ENCODE measurements at places on chromosomes 12 and 14.

- DNase-seq: no peak
Observed at GRCh38 chr12:59823567-59823966, 227.7 kb downstream of the SLC16A7 start.

GRCh38 chr14:99841436-99842071 is 48.3 kb downstream of the EML1 start:
- DNase-seq: no peak

GRCh38 chr12:53560912-53561589 is 53.8 kb upstream of the NPFF start:
- no peak for DNase-seq

- DNase-seq: no peak
Observed at GRCh38 chr12:107759410-107759809, 1.5 kb downstream of the PRDM4 start.

DNA sequence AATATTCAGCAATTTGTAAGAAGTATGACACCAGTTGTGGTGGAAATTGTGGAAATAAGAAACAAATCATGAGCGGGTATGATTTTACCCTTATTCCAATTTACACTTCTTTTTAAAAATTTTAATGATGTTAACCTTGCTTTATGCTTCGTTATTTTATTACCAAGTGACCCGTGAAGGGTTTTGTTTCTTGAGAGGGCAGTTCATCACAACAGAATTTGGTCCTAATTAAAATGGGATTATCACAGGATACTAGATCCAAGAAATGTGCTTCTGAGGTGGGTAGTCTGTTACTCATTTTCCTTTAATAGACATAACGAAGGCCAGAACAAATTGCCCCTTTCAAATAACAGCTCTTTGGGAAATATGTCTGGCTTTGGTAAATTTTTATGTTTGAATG is 25.5 kb upstream of the RASSF8 start:
- no peak for DNase-seq

DNA sequence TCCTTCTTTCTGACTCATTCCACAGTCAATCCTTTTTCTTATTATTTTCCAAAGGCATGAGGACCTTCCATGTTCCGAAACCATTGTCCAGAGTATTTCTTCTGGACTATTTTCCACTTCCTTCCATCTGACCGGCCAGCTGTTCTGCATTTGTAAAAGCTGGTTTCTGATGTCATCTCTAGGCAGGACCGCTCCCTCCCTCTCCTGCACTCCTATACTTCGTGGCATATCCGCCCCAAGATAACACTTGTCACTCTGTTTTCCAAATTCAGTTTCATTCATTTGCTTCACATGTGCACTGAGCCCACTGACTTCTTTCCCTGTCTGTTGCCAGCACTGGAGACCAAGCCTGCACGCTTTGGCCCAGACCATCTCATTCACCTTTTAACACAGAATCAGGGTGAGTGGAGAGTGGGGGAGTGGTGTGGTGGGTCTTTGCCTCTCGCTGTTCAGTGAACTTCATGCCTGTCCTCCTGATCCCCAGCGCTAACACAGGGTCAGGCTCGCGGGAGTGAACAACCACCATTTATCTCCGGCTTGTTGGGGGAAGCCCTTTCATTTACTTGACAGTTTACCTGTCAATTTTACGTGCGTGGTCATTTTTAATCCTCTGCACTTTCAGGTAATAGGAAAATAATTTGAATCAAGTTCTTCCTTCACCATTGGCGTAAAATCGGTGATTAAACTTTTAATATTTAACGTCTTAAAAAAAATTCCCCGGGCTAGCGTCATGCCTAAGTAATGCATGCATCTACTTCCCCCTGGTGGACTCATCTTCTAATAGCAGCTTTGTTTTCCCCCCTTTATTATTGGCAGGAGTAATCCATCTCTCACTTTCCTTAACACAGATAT is 52.5 kb downstream of the C12orf75 start:
- DNase-seq: peak; percentile 68

DNA sequence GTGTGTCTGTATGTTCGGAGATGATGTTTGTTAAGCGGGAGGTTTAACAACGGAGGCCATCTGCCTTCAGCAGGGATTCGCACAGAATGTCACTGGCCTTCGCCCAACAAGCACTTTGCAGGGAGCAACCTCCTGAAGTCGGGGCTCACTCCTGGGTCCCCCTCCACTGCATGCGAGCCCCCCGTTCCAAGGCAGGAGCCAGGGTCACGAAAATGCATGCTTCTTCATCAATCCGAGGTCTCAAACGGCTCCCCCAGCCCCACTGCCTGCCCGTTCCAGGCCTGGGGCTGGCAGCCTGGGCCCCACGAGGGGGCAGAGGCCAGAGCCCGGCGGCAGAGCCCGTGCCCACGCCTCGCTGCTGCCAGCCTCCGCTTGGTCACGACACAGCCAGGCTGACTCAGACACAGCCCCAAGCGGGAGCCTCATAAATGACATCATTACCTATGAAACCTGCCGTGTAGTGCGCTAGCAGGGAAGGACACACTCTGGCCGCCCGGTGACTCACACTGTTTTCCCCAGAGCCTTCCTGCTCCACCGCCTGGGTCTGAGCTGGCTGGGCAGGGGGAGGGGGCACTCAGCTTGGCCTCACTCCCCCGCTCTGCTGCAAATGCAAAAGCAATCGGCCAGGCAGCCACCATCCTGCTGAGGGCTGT is 169.5 kb upstream of the RTL1 start:
- DNase-seq: no peak

DNA sequence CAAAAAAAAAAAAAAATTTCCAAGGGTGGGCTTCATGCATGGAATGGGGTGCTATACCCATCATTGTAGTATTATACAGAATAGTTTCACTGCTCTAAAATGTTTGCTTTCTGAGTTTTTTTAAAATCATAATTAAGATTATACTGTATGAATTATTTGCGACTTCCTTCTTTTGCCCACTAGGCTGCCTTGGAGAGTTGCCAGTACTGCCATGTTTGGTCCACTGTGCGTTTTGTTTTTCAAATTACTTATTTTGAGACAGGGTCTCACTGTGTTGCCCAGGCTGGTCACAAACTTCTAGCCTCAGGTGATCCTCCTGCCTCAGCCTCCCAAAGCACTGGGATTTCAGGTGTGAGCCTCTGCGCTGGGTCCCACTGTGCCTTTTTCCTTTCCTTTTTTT is 19.9 kb downstream of the PLBD2 start:
- DNase-seq: no peak

DNA sequence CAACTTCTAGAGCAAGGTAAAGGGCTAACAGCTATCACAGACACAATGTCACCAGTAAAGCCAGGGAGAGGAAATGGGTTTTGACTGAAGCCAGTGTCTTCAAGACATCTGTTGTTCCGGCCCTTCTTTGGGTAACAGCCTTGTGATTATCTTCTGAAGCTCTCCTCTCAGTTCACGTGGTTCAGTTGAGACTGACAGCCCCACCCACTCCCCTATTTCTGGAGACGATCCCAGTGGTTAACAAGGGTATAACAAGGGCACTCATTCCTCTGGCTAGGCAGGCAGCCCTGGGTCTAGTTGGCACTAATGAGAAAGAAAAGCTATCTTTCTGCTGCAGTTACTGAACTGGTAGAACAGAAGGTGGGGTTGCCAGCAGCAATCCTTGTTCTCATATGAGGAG is 6.9 kb downstream of the GNPTAB start:
- peak; percentile 76 for DNase-seq

DNA sequence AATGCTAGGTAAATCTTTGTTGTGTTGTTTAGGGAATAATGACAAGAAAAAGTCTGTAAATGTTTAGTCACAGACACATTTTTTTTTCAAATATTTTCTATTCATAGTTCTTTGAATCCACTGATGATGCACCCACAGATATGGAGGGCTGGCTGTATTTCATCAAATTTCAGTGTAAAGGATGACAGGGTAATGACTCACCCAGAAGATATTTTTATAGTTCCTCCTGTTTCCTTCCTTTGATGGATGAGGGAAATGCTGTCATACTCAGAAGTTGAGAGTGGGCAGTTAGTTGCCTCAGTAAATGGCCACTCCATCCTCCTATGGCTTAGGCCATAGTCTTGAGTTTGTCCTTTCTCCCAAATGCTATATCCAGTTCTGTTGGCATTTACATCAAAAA is 76.9 kb upstream of the REP15 start:
- no peak for DNase-seq

DNA sequence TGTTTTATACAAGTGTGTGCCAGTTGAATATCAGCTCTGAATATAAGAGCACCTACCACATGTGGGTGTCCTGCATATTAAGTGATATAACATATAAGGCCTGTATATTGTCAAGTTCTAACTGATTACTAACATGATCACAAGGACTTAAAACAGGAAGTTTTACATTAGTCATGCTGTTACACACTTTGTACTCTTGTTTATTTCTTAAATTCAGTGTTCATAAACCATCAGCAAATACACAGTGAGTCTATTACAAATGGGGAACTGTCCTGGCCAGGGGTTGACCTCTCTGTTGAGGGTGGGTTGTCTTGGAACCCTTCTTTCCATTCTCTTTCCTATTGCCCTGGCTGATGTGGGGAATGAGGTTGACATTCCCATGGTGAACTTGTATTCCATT is 19.1 kb downstream of the HELB start:
- no peak for DNase-seq

DNA sequence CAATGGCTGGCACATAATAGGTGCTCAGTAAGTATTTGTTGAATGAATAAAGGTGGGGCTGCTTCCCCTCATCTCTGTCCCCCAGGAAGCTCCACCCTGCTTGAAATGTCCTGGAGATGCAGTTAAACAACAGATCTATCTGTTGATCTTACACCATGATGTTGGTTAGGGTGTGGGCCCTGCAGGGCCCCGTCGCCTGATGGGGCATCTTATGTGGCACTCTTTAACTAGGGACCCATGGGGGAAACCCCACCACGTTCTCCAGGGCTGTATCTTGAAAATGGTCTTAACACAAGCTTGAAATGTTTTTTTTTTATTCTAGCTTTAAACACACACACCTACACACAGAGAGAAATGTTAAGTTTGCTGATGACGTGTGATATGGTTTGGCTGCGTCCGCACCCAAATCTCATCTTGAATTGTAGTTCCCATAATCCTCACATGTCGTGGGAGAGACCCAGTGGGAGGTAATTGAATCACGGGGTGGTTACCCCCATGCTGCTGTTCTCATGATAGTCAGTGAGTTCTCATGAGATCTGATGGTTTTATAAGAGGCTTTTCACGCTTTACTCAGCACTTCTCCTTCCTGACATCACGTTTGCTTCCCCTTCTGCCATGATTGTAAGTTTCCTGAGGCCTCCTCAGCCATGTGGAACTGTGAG is 741.7 kb downstream of the VRK1 start:
- DNase-seq: no peak

DNA sequence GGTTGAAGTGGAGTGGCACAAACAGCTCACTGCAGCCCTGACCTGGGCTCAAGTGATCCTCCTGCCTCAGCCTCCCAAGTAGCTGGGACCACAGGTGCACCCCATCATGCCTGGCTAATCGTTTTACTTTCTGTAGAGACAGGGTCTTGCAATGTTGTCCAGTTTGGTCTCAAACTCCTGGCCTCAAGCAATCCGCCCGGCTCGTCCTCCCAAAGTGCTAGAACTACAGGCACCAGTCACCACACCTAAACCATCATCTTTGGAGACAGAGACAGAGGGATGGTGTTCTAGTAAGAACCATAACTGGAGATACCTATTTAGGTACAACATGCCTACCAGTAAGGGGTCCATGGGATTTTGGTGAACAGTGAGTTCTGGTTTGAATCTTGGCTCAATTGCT is 2.5 kb upstream of the DDX23 start:
- DNase-seq: no peak

DNA sequence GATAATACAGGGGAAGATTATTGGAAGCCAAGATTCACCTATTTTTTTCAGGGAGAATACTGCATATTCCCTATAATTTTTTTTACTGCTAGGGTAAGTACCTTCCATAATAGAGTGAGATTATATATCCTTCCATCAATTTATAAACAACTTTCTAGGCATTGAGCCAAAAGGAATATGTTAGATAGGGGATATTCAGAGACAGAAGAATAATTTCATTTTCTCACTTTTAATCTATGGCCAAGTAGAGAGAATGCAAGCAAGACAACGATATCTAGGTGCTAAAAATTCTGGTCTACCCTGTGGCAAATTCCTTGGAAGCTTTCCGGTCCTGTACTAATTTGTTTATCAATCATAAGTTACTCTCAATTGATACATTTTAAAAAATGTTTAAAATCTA is 69.7 kb upstream of the STAC3 start:
- DNase-seq: no peak

DNA sequence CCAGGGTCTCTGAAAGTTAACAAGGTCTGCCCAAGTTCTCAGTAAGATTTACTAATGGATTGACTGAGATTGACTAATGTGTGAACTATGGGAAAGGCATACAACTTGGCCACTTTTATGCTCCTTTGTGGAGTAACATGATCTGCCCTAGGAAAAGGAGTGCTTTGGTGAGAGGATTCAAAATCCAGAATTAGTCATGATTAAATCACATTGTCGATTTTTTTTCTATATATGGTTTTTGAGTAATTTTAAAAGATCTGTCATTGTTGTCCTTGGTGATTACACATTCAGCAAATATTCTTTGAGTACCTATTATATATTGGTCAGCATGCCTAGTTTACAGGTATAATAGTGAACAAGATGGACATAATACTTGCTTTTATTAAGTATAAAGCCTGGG is 147.7 kb upstream of the SYT10 start:
- DNase-seq: no peak

- no peak for DNase-seq
Observed at GRCh38 chr12:58028294-58028693, 86.9 kb downstream of the ATP23 start.

GRCh38 chr14:95196268-95196667 is 38.9 kb upstream of the DICER1 start:
- DNase-seq: no peak

- no peak for DNase-seq
Observed at GRCh38 chr14:75375983-75376382, 51.8 kb upstream of the JDP2 start.

- peak; percentile 29 for DNase-seq
Observed at GRCh38 chr12:120115692-120116440, 687 bp downstream of the RAB35 start.

GRCh38 chr14:102408724-102409123 is 46.0 kb downstream of the TECPR2 start:
- DNase-seq: no peak

DNA sequence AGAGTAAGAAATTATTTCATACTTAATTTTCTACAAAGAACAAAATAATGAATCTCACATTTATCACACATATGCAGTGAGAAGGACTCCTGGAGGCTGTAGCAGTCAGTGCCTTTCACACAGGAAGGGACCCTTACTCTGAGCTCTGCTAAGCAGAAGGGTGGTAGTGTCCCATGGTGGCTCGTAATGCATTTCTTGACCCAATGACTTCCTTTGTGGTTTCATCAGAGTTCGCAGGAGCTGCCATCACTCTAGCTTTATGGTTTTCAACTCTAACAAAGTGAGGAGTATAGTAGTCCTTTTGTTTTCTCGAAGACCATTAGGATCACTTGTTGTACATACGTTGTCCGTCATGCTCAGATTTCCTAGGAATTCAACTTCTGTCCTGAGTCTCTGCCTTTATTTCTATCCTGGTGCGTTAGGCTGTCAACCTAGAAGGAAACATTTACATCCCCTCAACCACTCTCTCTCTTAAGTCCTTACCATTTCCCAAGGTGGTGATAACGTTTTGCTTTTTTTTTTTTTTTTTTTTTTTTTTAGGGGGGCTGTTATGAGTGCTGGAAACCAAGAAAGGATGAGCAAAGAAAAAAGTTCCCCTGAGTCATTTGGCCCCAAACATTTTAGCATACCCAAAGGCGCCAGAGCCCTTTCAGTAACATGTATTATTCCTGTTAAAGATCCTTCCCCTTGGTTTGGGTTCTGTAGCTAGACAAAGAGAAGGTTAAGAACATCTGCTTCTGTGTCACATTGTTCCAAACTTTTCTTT is 37.2 kb downstream of the GABARAPL1 start:
- DNase-seq: peak; percentile 32

Measured in CD4-positive, alpha-beta T cell treated with Interleukin-4 for 1 hour (primary cell).